Effector CD8-positive, alpha-beta T cell (primary cell): ENCODE measurements at places on chromosomes 6 and 20.

DNA sequence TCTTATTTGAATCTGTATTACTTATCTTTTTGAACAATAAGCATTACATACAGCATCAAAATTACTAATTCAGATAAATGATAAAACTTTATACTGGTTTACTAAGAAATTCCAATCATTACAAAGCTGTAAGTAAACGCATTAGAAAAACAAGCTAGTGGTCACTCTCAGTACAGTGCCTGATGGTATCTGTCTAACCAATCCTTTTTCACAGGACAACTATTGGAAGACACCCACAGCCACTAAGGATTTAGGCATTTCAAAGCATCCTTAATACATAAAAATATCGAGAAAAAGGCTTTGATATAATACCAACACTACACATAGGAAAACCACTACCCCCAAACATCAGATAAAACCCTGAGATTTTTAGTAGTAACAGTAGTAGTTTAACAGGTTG is 2.6 kb downstream of the CD164 start:
- no peak for DNase-seq

- DNase-seq, result no peak
Measured at GRCh38 chr6:22302838-22303237, 6.0 kb upstream of the PRL start.

DNA sequence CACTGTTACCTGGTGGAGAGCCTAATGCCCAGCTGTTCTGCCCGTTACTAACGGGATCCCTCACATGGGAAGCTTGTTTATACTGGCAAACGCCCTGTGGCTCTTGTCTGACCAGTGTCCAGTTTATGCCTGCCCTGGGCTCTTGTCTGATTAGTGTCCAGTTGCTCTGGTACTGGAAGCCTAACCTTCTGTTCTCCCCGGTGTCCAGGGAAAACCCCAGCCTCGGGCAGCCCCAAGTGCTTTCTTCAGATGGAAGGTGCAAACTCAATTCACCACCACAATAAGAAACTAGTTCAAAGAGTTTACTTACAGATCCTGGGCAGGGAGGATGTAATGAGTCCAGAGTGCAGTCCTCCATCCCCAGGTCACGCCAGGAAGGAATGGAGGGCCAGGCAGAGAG is 148.4 kb downstream of the TBXT start:
- no peak for DNase-seq

DNA sequence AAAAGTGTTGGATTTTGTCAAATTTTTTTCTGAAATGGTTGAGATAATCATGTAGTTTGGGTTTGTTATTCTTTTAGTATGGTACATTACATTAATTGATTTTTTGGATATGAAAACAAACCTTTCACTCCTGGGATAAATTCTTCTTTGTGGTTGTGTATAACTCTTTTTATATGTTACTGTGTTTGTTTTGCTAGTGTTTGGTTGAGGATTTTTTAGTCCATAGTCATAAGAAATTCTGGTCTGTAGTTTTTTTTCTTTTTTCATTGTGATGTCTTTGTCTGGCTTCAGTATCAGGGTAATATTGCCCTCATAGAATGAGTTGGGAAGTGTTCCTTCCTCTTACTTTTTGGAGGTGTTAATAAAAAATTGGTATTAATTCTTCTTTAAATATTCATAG is 122.2 kb upstream of the ATXN1 start:
- no peak for DNase-seq

DNA sequence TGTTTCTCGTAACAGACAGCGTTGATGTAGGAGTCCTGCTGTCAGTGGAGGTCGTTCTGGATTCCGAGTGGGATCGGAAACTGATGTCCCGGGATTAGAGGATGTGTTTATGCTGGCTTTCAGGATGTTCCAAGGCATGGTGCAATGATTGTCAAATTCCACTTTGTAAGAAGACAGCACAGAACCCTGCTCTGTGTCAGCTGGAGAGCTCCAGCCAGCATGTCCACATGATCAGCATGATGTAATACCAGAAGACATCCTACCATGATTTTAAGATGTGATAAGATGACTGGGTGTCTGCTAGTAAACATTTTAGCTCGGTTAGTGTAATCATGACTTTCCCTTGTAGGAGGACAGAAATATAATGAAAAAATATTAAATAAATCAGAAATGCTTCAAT is 20.3 kb downstream of the ENPP1 start:
- no peak for DNase-seq

DNA sequence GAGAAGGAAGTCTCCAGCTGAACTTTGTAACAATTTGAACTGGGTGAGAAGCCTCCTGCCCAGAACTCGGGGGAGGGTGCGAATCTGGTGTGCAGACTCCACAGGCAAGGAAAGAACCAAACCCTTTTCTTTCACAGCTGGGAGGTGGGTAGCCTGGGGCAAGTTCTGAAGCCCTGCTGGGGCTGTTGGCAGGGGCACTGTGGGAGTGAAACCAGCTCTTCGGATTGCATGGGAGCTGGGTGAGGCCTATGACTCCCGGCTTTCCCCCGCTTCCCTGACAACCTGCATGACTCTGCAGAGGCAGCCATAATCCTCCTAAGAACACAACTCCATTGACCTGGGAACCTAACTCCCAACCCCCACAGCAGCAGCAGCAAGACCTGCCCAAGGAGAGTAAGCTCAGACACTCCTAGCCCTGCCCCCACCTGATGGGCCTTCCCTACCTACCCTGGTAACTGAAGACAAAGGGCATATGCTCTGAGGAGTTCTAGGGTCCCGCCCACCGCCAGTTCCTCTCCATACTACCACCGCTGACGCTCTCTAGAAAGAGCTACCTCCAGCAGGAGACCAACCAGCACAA is 37.5 kb downstream of the SOD2 start:
- no peak for DNase-seq

GRCh38 chr6:166397849-166398248 is 15.1 kb upstream of the MPC1 start:
- no peak for DNase-seq

- peak; percentile 44 for DNase-seq
Measured at GRCh38 chr6:27145731-27146455, 101.6 kb upstream of the PRSS16 start.

- no peak for DNase-seq
Measured at GRCh38 chr20:15297059-15297875, 959.9 kb upstream of the FLRT3 start.
